ENCODE measurements at places on chromosomes 6 and 20. TPM values are rescaled to one million over a fixed set of nuclear protein-coding genes. Genes with fewer than 3 reads are reported as not detected.
A peak's percentile ranks its signal among the peaks of the same experiment; 100 is the strongest.

Gene MDFI
- total RNA-seq, result 2.1 TPM

DNA sequence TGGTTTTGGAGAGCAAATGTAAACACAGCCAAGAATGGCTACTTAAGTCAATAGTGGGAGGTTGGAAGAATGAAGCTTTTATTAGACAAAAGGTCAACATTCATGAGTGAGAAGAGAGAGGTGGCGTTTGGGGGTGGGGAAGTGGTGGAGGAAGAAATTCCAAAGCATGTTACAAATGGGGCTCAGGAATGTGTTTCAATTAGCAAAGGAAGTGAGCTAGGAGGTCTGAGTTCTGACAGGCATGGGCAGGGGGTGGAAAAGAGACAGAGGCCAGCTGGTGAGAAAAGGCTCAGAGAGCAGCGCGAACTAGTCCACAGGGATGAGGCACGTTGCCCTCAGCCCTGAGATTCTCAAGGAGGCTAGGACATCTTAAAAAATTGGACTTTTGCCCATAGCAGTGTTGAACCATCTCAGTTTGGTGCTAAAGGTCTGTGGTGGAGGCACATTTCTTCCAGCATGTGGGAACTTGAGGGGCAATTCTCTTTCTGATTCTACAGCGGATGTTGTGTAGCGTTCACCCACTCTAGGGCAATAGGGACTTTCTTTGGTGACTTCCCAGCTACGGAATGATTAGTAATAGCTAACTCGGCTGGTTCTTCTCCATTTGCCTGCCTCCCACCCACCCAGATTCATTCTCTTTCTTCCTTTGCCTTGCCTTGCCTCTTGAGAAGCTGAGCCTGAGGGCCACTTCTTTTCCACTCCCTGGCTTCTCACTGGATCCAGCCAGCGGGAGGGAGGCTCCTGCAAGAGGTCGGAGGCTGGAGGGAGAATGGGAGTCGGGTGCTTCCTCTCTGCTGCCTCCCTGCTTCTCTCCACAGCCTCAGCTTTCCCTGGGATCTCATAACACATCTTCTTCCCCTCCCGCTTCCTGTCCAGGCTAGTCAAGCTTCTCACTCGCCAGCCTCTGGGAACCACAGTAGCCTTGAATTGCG, 45.1 kb upstream of the NEDD9 start:
- DNase-seq, result no peak

- no peak for DNase-seq
These were observed 83.1 kb downstream of the BFSP1 start for GRCh38 chr20:17448071-17448470.

- peak; percentile 9 for DNase-seq
These were observed 36.2 kb upstream of the RGS17 start for GRCh38 chr6:153167061-153167891.

GRCh38 chr6:63353286-63353630, 33.5 kb upstream of the LGSN start:
- no peak for DNase-seq

- no peak for DNase-seq
These were observed 68.3 kb downstream of the NPEPL1 start for GRCh38 chr20:58760856-58761255.

GRCh38 chr6:43924222-43924702, 154.3 kb downstream of the VEGFA start:
- no peak for DNase-seq

DNA sequence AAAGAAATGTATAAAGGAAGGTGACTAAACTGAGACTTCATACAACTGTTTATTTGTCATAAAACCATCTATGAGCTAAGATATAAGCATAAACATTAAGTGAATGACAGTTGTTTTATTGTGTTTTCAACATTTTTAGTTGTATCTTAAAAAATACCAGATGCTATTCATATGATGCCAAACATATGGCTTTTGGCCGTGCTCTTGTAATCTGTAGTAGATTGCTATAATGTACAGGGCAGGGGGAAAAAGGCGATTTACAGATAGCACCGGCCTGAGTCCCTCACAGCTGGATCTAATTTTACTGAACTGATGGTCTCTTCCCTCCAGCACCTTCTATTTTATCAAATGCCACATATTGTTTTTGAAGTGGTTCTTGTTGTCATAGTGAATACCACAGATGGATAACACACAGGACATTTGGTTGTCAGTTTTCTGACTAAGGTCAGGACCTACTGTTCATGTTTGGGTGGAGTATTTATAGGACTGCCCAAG, 48.2 kb downstream of the CENPW start:
- no peak for DNase-seq

DNA sequence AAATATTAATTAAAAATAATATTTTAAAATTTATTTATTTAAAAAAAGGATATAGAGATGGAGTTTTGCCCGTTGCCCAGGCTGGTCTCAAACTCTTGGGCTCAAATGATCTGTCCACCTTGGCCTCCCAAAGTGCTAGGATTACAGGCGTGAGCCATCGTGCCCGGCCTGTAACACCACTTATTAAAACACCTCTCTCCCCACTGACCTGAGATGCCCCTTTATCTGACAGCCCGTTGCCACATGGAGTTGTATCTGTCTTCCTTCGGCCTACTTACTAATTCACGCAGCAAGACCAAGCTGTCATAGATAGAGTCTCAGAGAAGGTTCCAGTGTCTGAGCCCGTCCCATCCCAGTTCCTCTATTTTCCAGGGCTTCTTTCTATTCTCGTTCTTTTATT, 30.7 kb downstream of the KIF25 start:
- DNase-seq, result no peak

- DNase-seq, result no peak
These were observed 81.7 kb downstream of the THBS2 start for GRCh38 chr6:169171951-169172350.

DNA sequence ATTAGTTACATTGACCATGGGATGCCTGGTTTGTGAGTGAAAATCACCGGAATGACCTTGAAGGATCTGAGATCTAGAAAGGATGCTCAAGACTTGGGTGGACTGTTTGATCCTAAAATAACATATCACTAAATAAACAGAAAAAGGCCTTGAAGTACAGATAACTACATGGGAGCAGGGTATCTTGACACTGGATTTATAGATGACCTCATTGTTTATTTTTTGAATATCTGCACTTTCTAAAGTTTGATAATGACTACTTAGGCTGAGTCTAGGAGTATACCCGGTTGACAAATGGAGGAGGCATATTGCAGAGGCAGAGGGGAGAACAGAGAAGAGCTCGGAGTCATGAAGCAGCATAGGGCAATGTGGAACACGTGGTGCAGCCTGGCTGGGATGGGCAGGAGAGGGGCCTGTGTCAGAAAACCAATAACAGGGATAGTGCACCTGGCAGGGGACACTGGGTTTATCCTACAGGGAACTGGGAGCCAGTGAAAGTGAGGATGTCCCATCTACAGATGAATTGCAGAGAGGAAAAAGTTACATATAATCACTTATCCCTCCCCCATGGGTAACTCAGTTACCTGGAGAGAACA, 50.3 kb downstream of the PLAGL1 start:
- no peak for DNase-seq

GRCh38 chr20:63891061-63892002, 3.6 kb upstream of the DNAJC5 start:
- no peak for DNase-seq

DNA sequence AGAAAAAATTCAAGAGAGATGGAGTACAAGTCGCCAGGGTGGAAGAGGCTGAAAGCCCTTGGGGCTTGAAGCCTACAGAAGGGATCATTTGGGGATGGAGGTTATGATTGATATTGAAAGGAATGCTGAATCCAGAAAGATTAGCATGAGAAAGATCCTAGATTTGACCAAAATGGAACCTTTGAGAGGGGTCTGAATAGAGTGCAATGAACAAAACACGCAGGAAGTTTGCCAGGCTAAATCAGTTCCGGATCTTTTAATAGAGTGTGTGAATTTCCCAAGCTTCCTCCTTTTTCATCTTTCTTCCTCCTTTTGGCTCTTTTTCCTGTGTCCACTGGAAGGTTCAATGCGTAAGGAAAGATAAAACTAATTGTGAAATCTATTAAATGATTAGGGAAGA, 15.3 kb downstream of the IPCEF1 start:
- DNase-seq, result no peak

GRCh38 chr6:3405679-3406078, 51.2 kb downstream of the SLC22A23 start:
- DNase-seq, result peak; percentile 49

- no peak for DNase-seq
These were observed 3.6 kb upstream of the PHF1 start for GRCh38 chr6:33407132-33407718.

GRCh38 chr6:113010196-113010989, 663.3 kb downstream of the RFPL4B start:
- DNase-seq, result no peak

DNA sequence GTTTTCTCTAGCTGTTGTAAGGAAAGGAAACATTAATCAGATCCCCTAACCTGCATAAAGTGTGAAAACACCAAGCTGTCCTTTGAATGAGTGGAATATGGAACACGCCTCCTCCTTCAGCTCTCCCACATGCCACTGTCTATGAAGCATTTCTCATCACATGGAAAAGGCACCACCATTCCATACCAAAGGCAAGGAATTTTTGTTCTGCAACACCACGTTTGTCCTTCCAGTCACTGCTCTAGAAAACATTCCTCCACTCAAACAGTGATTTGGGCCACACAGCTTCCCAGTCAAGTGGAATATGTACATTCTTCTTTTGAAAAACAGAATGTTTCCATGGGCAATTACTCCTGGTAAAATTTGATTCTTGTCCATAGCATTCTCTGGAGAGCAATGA, 120.1 kb downstream of the OPRM1 start:
- DNase-seq, result no peak

DNA sequence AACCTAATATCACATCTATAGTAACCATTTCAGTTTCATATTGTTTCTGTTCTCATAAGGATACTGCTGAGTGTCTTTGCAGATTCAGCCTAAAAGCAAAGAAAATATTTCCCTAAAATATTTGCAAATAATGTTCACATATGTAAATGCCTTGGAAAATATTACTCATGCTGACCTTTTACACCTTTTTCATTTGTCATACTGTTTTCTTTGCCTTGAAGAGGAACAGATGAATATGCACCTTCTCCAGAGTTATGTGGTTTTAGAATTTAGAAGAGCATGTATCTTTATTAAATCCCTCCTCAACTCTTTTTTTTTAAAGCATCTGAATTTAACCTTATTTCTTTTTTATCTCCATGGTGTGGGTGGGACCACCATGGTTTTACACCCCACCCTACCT, 32.5 kb downstream of the NDUFAF5 start:
- no peak for DNase-seq

GRCh38 chr6:154768280-154768679, 35.1 kb downstream of the SCAF8 start:
- DNase-seq, result no peak

DNA sequence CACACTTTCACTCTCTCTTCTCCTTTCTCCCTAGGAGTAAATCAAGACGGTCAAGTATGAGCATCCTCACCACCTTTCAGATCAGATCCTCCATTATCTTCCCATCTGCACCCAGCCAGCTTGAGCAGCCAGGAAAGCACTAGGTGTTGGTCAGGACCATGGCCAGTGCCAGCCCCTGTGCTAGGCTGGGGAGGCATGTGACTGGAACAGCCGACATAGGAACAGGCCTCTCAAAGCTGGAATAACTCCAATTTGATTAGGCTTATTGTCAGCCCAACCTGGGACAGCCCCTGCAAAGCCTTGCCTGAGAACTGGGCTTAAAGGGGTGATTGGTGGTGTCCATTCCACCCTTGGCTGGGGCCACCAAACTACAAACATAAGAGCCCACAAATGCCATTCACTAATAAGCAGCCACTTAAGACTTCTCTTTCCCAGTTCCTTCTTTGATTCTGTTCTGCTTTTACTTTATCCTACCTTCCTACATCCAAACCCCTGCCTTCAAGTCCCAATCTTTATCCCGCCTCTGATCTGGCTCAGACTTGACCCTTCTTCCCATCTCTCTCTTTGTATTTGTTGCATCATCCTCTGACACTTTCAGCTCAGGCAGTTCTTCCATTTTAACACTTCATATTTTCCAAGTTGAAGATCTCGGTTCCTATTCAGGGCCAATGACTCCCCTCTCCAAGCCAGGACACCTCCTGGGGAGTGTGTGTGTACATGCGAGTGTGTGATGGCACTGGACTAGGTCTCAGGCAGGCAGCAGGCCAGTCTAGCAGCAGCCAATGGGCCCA, 4.5 kb upstream of the TREM2 start:
- DNase-seq, result no peak

Gene SERAC1
- 4.3 TPM for total RNA-seq

Gene SLC35B2
- 67.5 TPM for total RNA-seq

Gene ARG1
- not detected for total RNA-seq

GRCh38 chr6:123896869-123897268, 93.2 kb downstream of the NKAIN2 start:
- no peak for DNase-seq

Gene PDYN
- total RNA-seq, result not detected

DNA sequence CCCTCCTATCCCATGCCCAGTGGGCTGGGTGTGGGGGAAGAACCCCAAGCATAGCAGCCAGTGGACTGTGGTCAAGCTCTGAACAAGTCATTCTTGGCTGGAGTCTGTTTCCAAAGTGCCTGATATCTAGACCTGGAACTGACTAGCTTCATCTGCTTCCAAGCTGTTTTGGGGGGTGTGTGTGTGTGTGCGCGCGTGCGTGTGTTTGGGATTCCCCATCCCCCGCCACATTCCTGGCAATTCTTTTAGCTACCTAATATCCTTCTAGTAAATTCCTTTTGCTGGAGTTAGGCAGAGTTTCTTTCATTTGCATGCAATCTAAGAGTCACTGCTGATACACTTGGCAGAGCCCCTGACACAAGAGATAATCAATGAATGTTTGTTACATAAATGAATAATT, 7.8 kb downstream of the PAK5 start:
- no peak for DNase-seq

GRCh38 chr6:15508441-15508871, 154.4 kb downstream of the DTNBP1 start:
- DNase-seq, result no peak

DNA sequence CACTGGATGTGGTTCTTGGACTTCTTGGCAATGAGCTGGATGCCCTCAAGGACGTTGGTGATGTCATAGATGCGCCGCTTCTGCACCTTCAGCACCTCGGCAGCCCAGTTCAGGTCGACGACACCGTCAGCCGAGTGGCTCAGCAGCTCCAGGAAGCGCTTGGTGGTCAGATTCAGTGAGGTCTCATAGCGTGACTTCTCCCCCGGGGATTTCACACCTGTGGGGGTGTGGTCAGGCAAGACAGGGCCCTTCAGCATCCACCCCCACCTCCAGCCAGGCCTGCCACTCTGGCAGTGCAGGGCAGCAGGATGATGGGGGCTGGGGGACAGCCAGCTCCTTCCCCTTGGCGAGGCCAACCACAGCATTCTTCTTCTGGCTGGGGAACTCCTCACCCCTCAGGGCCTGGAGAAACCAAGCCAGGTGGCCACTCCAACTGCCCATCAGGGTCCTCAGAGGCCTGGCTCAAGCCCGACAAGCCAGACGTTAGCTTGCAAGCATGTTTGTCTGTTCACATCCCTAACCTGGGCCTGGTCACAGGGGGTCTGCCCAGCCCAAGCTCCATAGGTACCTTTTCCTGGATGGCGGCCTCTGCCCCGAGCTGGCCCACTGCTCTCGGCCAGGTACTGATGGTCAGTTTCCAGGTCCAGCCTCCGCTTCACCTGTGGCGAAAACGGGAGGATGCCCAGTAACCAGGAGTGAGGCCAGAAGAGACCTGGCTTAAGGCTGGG, 5.7 kb upstream of the NECAB3 start:
- DNase-seq, result no peak

GRCh38 chr6:33958526-33959328, 154.9 kb upstream of the MLN start:
- no peak for DNase-seq

Gene CLVS2
- total RNA-seq, result not detected

- no peak for DNase-seq
These were observed 31.7 kb downstream of the FAM135A start for GRCh38 chr6:70445001-70445400.

Measured in NCI-H460 (cell line).